ENCODE measurements at places on chromosomes 4 and X. TPM values are rescaled to one million over a fixed set of nuclear protein-coding genes. Genes with fewer than 3 reads are reported as not detected.
A peak's percentile ranks its signal among the peaks of the same experiment; 100 is the strongest.

GRCh38 chr4:101921370-101921769 is 130.8 kb downstream of the BANK1 start:
- DNase-seq = no peak

GRCh38 chr4:77009511-77010115 is 60.1 kb downstream of the SEPTIN11 start:
- no peak for DNase-seq

TLL1 gene
- 4.7 TPM for total RNA-seq

- peak; percentile 89 for DNase-seq
Measured at GRCh38 chr4:183407128-183407585, 37.3 kb upstream of the CDKN2AIP start.

IQSEC2 gene
- total RNA-seq = 24.0 TPM

GRCh38 chr4:88457307-88458103 is 586 bp downstream of the HERC5 start:
- DNase-seq = peak; percentile 62

Measured in lower lobe of right lung (tissue), 2 donors.